ENCODE measurements at places on chromosomes 12 and 14.

- DNase-seq = peak; percentile 3
Observed at GRCh38 chr14:34997762-34998161, 15.0 kb downstream of the SRP54 start.

GRCh38 chr12:106764220-106764619 lies 10.3 kb upstream of the RIC8B start:
- DNase-seq = no peak

- DNase-seq = no peak
Observed at GRCh38 chr14:103713304-103714062, 1.8 kb downstream of the XRCC3 start.

DNA sequence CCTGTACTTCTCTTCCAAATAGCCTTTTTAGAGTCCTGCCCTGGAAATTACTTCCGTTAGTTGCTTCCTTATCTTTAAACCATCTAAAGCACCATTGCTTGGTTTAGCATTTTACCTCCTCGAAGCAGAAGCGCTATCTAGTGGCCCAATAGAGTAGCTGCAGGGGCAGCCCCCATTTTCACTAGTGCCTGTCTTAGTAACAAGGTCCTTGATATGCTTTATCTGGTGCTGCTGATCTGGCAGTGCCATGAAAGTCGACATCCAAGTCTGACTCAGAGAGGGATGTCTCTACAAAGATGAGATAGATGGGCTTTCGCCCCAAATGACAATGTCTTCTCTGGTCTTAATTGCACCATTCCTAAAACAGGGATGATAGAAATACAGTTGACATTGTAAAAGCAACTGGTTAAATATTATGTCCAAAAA lies 25.0 kb upstream of the CIT start:
- peak; percentile 62 for DNase-seq

GRCh38 chr14:102078831-102079699 lies 7.8 kb downstream of the HSP90AA1 start:
- no peak for DNase-seq

DNA sequence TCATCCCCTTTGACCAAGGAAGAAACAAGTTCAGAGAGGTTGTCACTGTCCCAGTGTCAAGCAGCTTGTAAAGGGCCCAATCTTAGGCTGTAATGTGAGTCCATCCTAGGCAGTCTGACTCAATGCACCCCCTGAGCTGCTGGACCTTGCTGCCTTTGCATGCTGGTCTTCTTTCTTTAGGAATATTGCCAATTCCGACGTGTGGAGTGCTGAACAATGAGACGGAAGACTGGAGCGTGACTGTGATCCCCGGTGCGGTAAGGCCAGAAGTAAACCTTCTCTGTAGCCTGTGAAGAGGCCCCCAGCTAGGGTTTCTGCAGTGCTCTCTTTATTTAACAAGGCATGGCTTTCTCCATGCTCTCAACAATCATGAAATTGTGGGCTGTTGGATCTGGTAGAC lies 963 bp downstream of the TCTN2 start:
- DNase-seq = peak; percentile 18

DNA sequence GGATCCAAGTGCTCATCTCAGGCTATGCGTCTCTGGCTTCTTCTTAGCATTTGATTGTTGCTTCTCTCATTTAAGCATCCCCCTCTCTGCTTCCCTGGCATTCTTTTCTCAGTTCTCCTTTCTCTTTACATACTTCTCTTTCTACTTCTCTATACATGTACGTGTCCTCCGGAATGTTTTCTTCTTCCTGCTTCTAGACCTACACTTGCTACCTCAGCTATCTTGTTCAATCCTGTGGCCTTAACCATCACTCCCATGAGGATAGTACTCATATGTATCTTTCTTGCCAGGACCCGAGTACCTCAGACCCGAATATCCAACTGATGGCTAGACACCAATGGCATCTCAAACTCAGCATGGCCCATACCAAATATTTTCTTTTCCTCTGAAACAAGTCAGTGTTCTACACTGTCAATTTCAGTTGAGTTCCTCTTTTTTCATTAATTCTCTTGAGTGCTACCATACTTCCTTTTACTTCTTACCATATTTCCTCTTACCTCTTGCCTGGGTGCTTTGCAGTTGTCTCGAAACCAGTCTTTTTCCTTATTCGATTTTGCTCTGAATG lies 115.1 kb upstream of the SLC38A2 start:
- DNase-seq = no peak

GRCh38 chr12:106911581-106911980 lies 44.1 kb upstream of the TMEM263 start:
- DNase-seq = no peak

- DNase-seq = no peak
Observed at GRCh38 chr12:15697201-15697600, 92.0 kb downstream of the EPS8 start.

- DNase-seq = peak; percentile 87
Observed at GRCh38 chr14:68932231-68932630, 46.9 kb downstream of the ACTN1 start.

DNA sequence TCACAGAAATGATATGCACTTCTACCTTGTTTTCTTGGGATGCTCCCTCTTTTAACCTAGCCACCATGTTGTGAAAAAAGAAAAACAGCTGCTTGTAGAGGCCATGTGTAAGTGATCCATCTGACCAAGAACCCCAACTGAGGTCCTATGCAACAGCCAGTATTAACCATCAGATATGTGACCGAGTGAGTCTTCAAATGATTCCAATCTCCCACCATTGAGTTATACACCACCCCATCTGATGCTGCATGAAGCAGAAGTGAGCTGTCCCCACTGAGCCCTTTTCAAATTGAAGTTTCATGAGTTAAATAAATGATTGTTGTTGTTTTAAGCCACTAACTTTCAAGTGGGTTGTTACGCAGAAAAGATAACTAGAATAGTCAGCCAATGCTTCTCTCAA lies 20.6 kb upstream of the USP15 start:
- no peak for DNase-seq

GRCh38 chr12:21825886-21826617 lies 51.5 kb upstream of the KCNJ8 start:
- DNase-seq = no peak

DNA sequence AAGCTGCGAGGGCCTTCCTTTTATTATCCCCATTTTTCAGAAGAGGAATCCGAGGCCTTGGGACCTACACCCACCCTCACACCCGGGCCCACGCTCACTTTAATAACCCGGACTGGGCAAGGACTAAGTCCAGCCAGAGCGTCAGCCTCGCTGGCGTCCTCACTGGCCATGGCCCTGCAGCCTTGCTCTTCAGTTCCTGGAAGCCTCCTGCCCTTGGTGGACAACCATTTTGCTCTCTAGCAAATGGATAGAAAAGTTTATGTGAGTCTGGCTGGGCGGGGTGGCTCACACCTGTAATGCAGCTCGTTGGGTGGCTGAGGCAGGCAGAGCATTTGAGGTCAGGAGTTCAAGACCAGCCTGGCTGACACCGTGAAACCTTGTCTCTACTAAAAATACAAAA lies 9.8 kb downstream of the RTL1 start:
- no peak for DNase-seq

DNA sequence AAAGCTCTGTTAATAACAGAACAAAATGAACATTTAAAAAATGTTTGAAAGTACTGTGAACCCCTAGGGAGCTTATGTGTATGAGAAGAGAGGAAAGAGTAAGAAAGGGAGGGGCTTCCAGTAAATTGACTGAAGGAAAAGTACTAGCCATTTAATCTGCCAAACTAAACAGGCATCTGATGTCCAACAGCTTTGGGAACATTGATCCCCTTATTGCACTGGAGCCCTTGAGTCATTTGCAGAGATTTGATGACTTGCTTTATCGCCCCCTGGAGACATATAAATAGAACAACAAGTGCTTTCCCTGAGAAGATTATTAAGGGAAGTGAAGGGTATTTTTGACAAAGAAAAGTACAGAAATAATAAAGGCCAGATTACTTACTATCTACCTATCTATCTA lies 319.3 kb upstream of the NOVA1 start:
- DNase-seq = peak; percentile 28

GRCh38 chr14:104678346-104678745 lies 11.1 kb upstream of the INF2 start:
- peak; percentile 34 for DNase-seq

GRCh38 chr12:127343940-127344339 lies 923.0 kb upstream of the TMEM132C start:
- peak; percentile 25 for DNase-seq

DNA sequence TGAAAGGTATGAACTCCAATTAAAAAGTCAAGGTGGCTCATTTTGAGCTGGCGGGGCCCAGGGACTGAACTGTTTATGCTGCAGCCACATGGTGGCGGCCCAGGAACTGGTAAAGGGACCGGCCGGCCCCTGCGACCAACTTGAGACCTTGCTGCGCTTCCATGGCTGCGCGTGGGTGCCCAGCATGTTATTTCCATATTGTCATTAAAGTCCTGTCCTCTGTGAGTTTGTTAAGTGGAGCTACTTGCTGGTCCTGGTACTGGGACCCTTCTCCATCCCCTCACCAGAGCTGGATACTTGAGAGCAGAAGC lies 62.3 kb downstream of the BEGAIN start:
- DNase-seq = peak; percentile 8

- DNase-seq = peak; percentile 100
Observed at GRCh38 chr14:99480917-99481744, at the start of gene CCNK. CCNK (plus strand) TSS chr14:99481409; CDS start chr14:99492678, 11,269 bp downstream.

DNA sequence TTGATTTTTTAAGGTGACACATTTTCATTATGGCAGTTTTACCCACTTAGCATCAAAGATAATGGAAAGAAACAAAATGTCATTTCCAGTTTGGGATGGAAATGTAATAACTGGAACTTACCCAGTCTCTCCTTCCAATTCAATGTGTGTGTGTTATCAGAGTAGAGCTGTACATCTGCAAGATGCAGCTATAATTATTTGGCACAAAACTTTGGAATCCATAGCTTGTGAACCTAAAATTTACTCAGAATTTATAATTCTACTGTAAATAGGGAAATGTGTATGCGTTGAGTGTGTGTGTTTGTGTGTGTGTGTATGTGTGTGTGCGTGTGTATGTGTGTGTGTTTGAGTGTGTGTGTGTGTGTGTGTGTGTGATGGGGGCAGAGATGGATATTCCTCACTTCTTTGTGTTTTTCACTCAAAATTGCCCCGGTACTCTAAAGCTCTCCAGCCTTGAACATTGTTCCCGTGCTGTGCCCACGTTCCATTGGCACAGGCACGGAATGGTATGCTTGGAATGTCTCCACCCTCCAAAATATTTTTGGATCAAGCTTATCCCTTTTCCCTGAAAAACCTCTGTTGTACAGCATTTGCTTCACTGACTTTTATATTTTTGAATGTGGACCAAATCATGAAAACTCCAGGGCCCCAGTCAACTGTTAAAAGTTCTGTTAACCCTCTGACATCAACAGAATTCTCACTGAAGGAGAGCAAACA lies 150.2 kb upstream of the BMP4 start:
- DNase-seq = peak; percentile 59

- DNase-seq = no peak
Observed at GRCh38 chr12:3636328-3636727, 116.6 kb downstream of the CRACR2A start.

- peak; percentile 96 for DNase-seq
Observed at GRCh38 chr12:42868291-42868690, 278.7 kb upstream of the PRICKLE1 start.

DNA sequence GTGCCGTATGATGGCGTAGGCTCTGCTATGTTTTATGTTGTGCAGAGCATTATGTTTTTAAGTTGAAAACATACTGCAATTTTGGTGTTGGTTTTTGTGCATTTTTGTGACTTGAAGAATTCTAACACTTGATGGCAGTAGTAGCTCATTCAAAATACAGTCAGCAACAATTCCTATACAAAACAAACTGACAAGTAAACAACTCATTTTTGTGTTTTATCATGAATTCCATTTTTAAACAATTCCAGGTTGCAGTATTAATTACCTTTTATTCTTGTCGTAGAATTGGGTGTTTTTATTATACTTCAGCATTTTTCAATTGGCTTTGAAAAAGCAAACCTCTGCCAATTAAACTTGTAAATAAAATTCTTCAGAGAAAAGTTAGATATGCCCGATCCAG lies 4.1 kb upstream of the CCER1 start:
- peak; percentile 50 for DNase-seq

- peak; percentile 37 for DNase-seq
Observed at GRCh38 chr12:131720921-131721320, 10.0 kb downstream of the SFSWAP start.

DNA sequence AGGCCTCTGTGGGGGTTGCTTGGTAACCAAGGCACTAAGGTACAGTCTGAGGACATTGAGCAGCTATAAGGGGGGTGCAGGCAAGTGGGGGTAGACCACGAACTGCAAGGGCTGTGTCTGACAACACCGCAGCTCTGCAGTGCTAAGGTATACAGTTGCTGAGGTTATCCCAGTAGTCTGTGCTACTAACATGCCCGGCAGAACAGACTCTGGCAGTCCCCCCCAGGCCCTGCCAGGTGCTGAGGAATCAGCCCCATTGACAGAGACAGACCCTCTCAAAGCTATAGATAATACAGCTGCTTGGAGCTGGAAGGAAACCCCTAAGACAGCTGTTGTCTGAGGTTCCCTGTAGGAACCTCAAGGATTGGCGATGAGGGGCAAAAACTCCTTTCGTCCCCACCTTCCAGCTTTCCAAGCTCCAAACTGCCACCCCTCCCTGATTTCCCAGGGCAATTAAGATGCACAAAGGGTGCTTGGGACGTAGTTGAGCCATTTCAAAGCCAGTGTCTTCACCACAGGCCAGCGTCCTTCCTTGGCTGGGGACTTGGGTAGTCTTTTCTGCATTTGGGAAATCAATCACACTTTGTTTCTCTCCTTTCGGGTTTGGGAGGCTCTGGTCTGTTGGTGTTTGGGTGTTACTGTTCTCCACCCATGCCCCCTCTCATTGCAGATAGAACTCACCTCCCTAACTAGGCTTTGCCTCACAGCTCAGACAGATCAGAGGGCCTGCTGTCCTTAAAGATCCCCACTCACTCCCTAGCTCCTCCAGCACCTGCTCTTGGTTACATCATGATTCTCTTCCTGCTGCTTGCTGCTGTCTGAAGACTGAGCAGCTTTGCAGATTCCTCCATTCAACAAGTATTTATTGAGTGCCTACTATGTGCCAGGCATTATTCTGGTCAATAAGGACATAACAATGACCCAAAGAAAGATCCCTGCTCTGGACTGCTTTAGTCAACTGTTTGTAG lies 2.0 kb upstream of the MYH7 start:
- no peak for DNase-seq

- DNase-seq = no peak
Observed at GRCh38 chr12:47910981-47911380, 6.2 kb upstream of the VDR start.

- no peak for DNase-seq
Observed at GRCh38 chr14:64768401-64769095, 64.3 kb downstream of the PLEKHG3 start.

- DNase-seq = no peak
Observed at GRCh38 chr14:91315844-91316267, 71.4 kb upstream of the GPR68 start.

DNA sequence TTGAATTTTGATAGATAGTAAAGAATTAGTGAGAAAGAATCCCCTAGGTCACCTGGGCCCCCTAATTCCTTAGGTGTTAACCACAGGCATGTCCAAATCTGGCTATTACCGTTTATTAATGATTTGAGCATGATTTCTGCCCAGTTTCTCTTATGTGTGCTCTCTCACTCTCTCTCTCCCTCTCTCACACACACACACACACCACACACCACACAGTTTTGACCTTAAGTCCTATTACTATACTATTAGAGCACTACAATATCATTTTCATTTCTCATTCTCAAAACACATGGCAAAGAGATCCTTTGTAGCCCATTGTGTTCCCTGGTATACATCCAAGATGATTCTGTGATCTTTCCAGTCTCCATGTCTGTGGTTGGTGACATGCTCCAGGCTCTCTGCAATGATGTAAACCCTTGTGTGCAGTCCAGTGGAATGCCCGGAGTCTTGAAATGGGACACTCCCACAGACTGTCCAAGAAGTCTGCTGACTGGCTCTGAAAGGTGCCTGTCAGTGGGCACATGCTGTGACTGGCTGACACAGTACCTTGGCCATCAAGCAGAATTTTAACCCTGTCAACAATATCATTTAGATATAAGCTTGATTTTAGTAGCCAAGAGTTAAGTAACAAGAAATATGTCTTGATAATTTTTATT lies 96.2 kb downstream of the FIGNL2 start:
- peak; percentile 91 for DNase-seq

Data from fibroblast of lung (primary cell).